ENCODE measurements at places on chromosomes 3 and 15.
A peak's percentile ranks its signal among the peaks of the same experiment; 100 is the strongest.

DNA sequence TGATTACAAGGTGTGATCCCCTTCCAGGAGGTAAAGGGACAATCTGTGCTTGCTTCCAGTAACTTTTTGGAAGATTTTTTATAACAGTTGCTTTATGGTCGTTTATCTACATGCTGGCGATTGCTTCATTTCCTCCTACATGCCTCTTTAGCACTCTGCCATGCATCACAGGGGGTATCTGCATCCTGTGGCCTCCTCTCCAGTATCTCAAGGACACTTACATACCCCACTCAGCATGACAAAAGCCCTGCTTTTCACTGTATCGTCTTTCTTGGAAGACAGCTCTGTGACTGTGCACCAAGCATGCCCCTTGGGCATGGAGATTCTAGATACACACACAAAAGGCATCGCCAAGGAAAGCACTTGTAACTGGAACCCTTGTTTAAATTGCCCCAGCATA lies 25.3 kb downstream of the CAPN3 start:
- no peak for DNase-seq

- no peak for DNase-seq
These were observed 48.3 kb upstream of the DNAJC13 start for GRCh38 chr3:132368962-132369361.

DNA sequence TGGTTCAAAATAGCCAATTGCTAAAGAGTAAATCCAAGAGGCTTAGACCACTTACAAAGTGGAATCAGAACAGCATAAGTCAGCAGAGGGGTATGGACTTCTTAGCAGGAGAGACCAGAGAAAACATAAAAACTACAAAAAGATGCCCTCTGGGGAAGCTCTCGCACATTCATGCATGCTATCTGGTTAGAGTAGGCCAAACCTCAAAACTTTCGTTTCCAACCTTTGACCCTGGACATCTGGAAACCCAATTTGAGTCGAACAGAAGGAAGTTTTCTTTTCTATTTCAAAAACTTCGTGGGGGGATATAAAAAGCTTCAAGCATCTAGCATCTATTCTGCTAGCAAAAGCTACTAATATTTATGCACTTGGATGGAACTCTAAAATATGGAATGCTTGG lies 523.9 kb upstream of the AGTR1 start:
- no peak for DNase-seq

DNA sequence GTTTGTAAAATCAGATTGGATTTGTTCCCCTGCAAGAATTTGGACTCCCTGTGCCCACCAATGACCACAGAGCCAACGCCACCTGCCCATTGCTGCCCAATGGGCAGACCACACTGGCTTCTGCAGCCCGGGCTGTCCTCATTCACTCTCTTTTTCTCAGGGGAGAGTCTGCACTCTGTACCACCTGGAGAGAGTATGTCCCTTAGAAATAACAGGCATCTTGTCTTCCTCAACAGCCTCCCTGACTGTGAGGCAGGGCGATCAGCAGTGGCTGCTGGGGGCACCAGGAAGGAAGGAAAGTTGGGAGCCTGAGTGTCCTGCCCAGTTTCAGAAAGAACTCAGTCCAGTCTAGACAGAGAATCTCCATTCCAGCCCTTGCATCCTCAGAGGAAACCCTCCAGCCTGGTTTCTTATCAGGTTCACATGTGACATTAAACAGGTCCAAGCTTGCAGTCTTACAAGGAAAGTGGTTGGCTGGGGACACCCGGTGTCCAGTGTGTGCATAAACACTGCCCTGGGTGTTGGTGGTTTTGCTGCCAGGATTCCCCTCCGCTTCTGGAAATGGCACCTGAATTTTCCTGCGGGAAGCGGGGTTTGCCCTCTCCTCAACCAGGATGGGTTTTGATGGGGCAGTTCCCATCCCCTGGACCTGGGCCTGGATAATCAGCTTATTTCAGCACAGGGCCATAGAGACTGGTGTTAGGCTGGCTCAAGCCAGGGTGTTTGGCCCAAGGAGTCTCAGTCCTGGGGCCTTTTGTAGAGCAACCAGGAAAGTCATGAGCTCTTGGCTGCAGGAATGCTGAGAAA lies 37.2 kb downstream of the SSUH2 start:
- DNase-seq: peak; percentile 65

DNA sequence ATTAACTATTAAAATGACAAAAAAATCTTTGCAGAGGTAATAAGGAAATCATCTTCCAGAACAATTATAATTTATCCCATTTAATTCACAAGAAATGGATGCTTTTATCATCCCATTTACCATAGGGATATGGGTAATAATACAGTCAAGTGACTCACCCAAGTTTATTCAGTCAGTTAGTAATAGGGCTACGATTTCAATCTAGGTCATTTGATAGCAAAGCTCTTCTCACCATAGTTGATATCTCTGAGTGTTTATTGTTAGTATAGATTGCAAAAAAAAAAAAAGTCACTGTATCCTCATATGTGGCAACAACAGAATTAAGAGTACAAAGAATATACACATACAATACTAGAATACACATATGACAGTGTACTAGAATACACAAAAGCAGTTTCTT lies 797.1 kb downstream of the ROBO1 start:
- DNase-seq: no peak

GRCh38 chr15:29880341-29880740 lies 58.1 kb upstream of the TJP1 start:
- DNase-seq: no peak

DNA sequence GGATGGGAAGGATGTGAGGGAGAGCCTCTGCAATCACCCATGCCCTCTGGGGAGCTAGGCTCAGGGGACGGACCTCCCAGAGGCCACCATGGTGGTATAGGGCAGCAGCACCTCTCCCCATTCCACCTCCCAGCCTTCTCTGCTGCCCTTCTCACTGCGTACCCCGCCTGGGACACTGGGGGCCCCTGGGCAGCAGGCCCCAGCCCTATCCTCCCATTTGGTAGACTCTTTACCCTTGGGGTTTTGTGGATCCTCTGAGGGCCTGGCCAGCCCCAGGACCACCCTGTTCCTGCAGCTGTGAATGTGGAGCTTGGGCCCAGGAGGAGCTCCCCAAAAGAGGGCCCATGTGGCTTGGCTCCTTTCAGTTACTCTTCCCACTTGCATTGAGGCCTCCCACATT lies 131.9 kb downstream of the DNAJB8 start:
- no peak for DNase-seq

DNA sequence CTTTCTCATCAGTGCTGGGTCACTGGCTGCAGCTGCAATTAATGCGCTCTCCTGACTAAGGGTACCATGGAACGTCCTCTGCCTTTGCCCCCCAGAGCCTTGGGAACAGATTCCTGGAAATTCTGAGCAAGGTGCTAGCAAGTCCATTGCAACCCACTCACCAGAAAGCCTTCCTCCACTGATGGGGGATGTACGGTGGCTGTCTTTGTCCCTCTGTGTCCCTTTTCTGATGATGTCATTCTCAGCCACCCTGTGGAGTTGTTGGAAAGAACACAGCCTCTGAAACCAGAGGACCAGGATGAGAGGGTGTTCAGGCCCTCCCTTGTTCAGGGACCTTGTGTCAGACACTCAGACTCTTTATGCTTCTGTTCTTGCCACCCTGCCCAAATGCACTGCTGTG lies 38.1 kb upstream of the ZBTB38 start:
- DNase-seq: no peak

DNA sequence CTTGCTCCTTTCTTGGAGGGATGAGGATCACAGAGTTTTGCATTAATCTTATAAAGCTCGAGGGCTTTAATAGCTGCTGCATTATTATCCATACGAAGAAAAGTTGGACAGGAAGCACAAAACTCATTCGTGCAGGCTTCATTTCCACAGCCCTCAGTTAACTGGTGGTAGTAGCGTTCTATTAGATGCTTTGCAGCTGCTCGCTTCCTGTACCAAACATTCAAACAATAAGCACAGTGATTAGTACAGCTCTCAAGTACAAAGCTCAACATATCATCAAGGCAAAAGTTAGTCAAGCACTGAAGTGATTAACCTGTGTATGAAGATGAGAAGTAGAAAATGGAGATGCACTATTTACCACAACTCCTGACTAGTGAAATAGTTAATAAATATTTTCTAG lies 63.3 kb downstream of the UBE3A start:
- DNase-seq: no peak

DNA sequence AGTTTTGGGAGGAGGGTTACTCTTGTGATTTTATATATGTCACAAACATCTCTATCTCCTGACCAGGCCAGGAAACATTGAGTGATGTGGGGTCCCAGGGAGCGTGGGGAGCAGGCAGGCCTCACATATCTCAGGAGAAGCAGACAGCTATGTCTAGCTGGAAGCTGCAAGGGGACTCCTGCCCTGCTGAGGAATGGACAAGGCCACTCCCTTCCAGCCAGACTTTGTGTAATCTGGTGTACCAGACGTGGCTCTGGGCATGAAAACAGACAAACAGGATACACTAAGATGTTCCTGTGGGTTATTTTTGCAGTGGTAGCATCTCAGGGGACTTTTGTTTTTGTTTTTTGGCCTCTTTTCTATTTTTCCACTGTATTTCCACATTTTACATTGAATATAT lies 23.2 kb downstream of the CYP8B1 start:
- DNase-seq: no peak

DNA sequence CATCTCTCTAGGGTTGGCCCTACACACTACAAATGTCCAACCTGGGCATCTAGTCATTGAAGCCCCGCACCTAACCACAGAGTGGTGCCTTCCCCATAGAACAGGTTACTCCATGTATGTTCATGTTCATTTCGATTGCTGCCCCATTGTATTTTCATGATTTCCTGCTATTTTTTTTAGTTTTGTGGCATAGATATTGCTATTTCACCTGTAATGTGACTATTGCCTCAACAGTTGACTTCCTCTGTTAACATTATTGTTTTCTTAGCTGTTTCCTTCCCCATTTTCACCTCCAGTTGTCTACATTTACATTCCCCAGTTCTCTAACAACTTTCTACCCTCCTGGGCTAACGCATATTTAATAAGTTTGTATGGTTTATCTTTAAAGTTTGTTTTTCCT lies 137.7 kb upstream of the RBMS3 start:
- no peak for DNase-seq

GRCh38 chr3:18964640-18965039 lies 183.7 kb upstream of the KCNH8 start:
- no peak for DNase-seq

DNA sequence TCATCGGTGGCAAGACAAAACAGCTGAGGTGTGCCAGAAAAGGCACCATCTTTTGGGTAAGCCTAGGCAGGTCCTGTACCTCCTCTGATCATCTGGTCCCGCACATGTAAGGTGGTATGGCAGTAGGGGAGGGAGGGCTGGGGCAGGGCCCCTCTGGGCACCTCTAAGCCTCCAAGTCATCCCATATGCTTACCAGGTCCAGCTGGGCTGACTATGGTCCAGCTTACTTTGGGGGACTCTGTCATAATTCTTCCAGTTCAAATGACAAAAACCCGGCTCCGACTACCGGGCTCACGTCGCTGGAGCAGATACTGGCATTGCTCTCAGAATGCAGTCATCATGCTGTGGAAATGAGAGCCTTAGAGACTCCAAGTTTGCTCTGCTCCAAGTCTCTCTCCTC lies 1.9 kb upstream of the RAB6B start:
- no peak for DNase-seq

DNA sequence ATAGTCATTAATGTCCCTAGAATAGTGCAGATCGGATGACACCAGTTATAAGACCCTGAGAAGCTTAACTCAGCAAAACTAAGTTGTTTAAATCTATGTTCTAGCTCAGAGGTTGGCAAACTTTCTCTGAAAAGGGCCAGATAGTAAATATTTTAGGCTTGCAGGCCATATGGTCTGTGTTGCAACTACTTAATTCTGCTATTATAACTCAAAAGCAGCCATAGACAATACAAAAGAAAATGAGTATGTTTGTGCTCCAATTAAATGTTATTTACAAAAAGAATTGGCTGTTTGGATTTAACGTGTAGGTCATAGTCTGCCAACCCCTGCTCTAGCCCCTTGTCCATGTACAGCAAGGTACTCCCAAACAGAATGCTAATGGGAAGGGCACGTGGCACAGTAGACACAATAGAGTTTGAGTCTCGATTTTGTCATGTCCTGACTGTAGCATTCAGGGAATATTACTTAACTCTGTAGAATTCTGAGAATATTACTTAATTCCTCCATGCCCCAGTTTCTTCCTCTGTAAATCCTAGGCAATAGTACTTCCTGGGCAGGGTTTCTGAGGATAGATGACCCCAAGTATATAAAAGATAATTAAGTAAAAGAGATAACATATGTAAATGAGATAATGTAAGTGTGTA lies 70.5 kb upstream of the ATP2C1 start:
- DNase-seq: no peak

DNA sequence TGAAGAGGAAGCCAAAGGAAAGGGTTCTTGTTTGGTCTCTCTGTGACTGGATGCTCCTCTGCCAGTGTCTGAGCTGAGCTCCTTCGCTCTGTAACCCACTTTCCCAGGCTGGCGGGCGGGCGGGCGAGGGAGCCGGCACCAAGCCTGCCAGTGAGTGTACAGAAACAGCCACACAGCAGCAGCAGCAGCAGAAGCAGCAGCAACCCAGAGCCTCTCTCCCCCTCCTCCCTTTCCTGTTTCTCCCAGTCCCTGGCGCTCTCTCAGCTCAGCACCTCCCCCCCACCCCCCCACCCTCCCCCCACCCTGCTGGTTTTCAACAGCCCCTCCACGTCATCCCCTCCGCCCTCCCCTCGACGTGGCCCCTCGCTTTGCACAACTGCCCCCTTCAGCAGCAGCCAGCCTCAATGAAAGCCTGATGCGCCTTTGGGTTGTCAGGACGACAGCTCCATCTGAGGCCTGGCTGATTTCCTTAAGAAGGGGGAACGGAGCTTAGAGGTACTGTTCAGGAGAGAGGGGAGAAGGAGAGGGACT lies at the start of gene LSAMP:
TSS of gene LSAMP (minus strand) at position 177 of the 531 bp plus-strand sequence.
- DNase-seq: peak; percentile 90
